K562 (cell line): ENCODE measurements at places on chromosomes 16 and 17.

DNA sequence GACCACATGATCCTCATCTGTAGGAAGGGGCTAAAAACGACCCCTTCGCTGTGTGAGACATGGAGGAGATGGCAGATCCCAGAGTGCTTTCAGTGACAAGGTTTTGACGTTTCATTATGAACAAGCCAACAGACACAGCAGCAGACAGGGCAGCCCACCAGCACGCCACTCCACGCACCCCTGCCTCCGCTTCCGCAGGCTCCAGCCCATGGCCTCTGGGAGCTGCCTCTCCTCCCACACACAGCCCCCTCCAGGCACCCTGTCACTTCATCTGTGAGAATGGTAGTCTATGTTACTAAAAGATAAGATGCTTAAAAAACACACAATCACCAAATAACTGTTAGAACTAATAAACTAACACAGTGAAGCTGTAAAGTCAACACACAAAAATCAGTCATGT is 12.3 kb upstream of the ADCY7 start:
- H3K36me3 ChIP-seq = peaks cover 7% of the 10 kb centered on the region; the same call in 1 of the 3 replicates
- DNase-seq = peak; percentile 84
- H3K4me3 ChIP-seq = no peak overlapping the region
- no peaks in the 10 kb centered on the region for H3K27me3 ChIP-seq

DNA sequence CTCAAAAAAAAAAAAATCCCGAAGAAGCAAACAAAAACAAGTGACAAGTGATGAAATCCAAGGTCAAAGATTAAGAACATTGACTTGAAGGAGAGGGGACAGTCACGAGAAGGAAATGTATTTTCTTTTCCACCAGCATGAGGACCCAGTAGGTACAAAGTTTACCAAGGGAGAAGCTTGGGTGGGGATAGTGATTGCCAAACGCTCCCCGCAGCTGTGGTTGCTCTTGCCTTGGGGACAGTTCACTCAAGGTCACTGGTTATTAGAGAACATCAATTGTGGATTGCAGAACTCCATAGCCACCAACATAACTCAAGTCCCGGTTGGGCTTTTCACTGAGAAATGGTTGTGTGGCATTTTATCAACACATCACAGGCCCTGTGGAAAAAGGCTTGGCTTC is 27.0 kb downstream of the RSL1D1 start:
- H3K27me3 ChIP-seq = no peaks in the 10 kb centered on the region
- H3K27ac ChIP-seq = no peak overlapping the region
- H3K4me3 ChIP-seq = no peak overlapping the region
- no peaks in the 10 kb centered on the region for H3K4me1 ChIP-seq
- no peaks in the 10 kb centered on the region for H3K36me3 ChIP-seq

DNA sequence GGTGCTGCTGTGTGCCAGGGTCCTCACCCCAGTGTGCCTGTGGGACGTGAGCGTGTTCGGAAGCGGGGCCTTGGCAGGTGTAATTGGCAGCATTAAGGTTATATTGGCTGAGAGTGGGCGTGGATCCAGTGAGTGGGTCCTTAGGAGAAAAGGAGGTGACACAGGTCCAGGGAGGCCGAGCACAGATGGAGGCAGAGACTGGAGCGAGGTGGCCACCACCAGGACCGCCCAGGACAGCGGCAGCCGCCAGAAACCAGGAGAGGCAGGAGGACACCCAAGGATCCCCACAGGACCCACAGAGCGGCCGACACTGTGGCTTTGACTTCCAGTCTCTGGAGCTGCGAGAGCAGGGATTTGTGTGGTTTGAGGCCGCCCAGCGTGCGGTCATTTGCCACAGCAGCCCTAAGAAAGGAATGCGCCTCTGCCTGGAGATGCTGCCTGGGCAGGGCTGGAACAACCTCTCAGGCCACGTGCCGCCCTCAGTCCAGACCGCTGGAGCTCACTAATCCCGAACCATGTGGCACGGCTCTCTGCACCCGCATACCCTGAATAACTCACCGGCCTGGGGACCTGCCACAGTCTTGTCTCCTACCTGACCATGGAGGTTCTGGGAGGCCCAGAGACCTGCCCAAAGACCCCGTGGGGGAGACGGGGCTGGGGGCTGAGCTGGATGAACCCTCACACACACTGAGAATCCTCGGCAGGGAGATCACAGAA is 45.4 kb downstream of the SOX8 start:
- no peak overlapping the region for H3K27ac ChIP-seq
- no peak overlapping the region for H3K4me3 ChIP-seq
- no peaks in the 10 kb centered on the region for H3K4me1 ChIP-seq
- no peak for DNase-seq

- no peaks in the 10 kb centered on the region for H3K36me3 ChIP-seq
- H3K4me3 ChIP-seq = no peak overlapping the region
- DNase-seq = no peak
- peaks cover 5% of the 10 kb centered on the region; the same call in 2 of the 3 replicates for H3K4me1 ChIP-seq
- no peaks in the 10 kb centered on the region for H3K27me3 ChIP-seq
- H3K27ac ChIP-seq = no peak overlapping the region
These were observed 359.1 kb upstream of the XYLT1 start for GRCh38 chr16:17829811-17830210.

- H3K4me1 ChIP-seq = peaks cover 24% of the 10 kb centered on the region
- H3K4me3 ChIP-seq = no peak overlapping the region
- H3K27ac ChIP-seq = no peak overlapping the region
- no peaks in the 10 kb centered on the region for H3K27me3 ChIP-seq
- DNase-seq = peak; percentile 42
These were observed 134.5 kb downstream of the RAB11FIP4 start for GRCh38 chr17:31525801-31526549.

- H3K4me3 ChIP-seq = no peak overlapping the region
- peaks cover 7% of the 10 kb centered on the region for H3K4me1 ChIP-seq
- H3K36me3 ChIP-seq = no peaks in the 10 kb centered on the region
- no peak for DNase-seq
- no peak overlapping the region for H3K27ac ChIP-seq
- H3K27me3 ChIP-seq = peaks cover 11% of the 10 kb centered on the region
These were observed 78.4 kb downstream of the RPH3AL start for GRCh38 chr17:273981-274832.

- H3K4me3 ChIP-seq = no peak overlapping the region
- DNase-seq = peak; percentile 53
- peaks cover 18% of the 10 kb centered on the region for H3K27me3 ChIP-seq
- H3K4me1 ChIP-seq = peaks cover 4% of the 10 kb centered on the region; the same call in 1 of the 3 replicates
- H3K36me3 ChIP-seq = no peaks in the 10 kb centered on the region
- H3K27ac ChIP-seq = no peak overlapping the region
These were observed 642 bp upstream of the NEUROD2 start for GRCh38 chr17:39608142-39608981.
